ENCODE measurements at places on chromosomes 7 and 10. TPM values are rescaled to one million over a fixed set of nuclear protein-coding genes. Genes with fewer than 3 reads are reported as not detected.

DNA sequence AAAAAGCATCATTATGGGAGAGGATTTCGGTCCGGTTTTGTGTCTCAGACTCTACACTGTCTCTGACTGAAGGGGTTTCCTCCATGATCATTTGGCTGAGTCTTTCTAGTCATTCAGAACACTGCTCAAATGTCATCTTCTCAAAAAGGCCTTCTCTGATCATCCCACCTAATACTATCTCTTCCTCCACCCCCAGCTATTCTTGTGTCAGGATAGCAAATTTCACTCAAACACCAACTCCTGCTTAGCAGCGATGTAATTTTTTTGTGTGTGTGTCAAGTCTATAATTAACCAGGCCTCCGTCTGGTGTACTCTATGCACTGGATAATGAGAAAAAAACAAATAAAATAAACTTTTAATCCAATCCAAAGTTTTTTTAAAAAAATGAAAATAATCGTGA lies 200.4 kb downstream of the KCND2 start:
- DNase-seq = no peak

DNA sequence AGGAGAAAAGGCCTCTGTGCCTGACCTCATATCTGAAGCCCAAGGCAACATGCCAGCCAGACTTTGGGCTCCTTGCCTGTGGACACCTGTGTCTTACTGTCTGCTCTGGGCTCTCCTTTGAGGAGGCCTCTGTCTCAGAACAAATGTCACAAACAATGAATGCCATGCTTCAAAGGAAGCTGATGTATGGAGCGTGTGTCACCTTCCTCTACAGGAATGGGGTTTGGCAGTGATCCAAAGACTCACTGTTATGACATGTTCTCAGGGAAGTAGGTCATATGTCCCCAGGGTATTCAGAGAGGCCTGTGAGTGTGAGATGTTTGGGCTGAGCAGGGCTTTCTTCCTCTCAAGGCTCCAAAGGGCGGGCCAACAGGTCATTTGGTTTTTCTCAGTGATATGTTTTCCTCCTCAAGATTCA lies 38.4 kb downstream of the PTPRE start:
- peak; percentile 81 for DNase-seq

DNA sequence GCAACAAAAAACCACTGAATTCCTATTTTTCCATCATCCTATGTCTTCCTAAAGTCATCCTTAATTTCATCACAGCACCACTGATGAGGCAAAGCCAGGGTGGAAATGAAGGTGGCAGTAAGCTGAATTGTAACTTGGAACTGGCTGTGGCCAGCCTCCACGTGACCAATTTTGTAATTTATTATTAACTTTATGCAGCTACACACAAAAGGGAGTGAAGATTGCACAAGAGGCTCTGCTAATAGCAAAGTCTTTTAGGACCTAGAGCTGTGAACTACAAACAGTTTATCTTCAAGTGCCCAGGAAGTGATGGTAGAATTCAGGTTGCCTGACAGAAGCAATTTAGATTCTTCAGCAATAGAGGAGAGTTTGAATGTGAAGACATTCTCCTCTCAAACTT lies 176.4 kb downstream of the CCDC71L start:
- no peak for DNase-seq

MYO3A gene
- total RNA-seq = 0.70 TPM
